CD4-positive, alpha-beta T cell treated with Interleukin-15 for 4 hours (primary cell): ENCODE measurements at places on chromosomes 13 and 19.

- DNase-seq, result no peak
Observed at GRCh38 chr19:45117671-45118070, 24.7 kb downstream of the PPP1R37 start.

GRCh38 chr13:91356919-91357612, 9.6 kb downstream of the MIR17HG start:
- DNase-seq, result no peak

- no peak for DNase-seq
Observed at GRCh38 chr19:46654621-46655152, 6.3 kb downstream of the DACT3 start.

- DNase-seq, result peak; percentile 10
Observed at GRCh38 chr19:56838909-56839651, 1.4 kb downstream of the PEG3 start.

GRCh38 chr13:112855859-112856258, 113.2 kb upstream of the MCF2L start:
- DNase-seq, result no peak

- no peak for DNase-seq
Observed at GRCh38 chr13:23845105-23845725, 44.0 kb downstream of the MIPEP start.

DNA sequence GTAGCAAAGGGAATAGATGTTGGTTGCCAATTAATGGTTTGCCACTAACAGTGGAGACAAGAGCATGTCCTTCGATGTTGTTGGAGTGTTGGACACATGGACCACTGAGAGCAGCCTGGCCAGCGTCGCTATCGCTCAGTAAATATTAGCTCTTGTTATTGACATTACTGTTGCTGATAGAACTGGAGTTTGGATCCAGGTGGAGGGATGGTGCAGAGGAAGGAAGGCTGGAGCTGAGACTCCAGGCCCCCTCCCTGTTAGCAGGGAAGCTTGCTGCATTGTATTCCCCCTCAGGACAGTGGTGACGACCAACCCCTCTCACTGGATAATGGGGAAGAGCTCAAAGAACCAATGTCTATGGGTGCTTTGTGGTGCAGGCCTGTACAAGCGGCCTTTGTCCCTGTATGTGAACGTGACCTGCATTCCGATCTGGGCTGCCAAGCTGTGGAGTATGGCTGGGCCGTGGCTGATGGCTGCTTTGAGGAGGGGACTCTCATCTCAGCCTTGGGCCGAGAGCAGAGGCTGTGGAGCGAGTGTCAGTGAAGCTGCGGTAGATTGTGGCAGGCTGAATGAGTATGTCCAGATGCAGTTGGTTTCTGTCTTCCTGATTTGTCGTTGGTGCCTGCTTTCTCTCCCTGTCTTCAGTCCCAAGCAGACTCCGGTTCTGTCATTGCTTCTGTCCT, 7.0 kb downstream of the CLASRP start:
- no peak for DNase-seq

GRCh38 chr19:44447916-44448674, at the start of gene ZNF229:
ZNF229 (minus strand) TSS chr19:44448472; CDS start chr19:44442847, 5,625 bp downstream.
- DNase-seq, result peak; percentile 49

GRCh38 chr13:105219651-105220050, 1315.8 kb downstream of the EFNB2 start:
- no peak for DNase-seq

GRCh38 chr13:36030670-36031331, 100.4 kb downstream of the DCLK1 start:
- no peak for DNase-seq

GRCh38 chr13:41370736-41371135, 59.7 kb downstream of the NAA16 start:
- DNase-seq, result no peak

DNA sequence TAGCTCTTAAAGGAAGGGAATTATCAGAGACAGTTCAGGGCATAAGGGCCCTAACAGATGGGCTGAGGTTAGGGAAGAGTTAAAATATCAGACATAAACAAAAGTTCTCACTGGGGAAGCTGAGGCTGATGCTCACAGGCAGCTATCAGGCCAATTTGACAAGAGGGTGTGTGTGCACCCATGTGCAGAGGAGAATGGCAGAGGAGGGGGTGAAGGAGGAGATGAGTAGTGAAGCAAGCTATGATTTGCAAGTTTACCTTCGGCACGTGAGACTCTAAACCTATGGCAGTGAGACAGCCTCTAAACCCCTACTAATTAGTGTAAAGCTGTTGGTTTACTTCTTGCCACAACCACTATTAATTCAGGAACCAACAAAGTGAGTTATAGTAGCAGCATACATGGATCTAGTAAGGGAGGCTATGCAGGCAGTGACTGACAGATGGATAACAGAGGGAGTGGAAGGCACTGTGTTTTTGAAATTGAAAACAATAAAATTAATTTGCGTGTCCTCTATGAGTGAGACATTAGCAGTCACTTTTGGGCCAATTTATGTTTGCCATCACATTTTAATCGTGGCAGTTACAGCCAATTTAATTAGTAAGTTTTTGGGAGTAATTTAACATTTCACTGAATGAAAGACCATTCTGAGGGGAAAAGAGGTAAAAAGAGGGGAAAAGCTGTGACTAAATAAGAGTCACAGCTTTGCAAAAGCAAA, 99.6 kb upstream of the HTR2A start:
- DNase-seq, result no peak

GRCh38 chr19:33872445-33873320, 76.0 kb downstream of the KCTD15 start:
- DNase-seq, result no peak

- DNase-seq, result no peak
Observed at GRCh38 chr19:6217752-6218334, 61.9 kb downstream of the MLLT1 start.

- no peak for DNase-seq
Observed at GRCh38 chr19:4372165-4373012, 28.0 kb downstream of the SH3GL1 start.
